Activated T-cell treated with anti-CD3 and anti-CD28 coated beads, Interleukin-2, amount 50 U/mL, for 4 hours (primary cell): ENCODE measurements at places on chromosomes 6 and 20.

GRCh38 chr20:45067558-45067957 lies 33.4 kb downstream of the KCNS1 start:
- DNase-seq = no peak

GRCh38 chr20:16917636-16918035 lies 169.5 kb downstream of the OTOR start:
- no peak for DNase-seq

DNA sequence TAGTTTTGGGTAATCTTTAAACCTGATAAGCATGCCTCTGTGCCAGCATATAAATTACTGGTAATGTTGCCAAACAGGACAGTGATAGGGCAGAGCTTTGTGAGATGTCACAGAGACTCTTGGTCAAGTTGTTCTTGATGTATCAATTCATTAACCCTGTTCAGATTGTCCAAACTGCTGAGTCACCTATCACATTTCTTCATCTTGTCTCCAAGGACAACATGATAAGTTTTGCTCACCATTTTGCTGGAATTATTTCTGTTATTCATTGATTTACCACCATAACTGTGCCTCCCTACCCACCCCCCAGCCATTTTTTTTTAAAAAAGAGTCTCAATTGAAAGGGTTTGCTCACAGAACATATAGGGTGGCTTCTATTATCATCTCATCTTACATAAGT lies 19.5 kb upstream of the GMNN start:
- no peak for DNase-seq

GRCh38 chr6:98823428-98824161 lies 10.8 kb upstream of the POU3F2 start:
- DNase-seq = no peak

DNA sequence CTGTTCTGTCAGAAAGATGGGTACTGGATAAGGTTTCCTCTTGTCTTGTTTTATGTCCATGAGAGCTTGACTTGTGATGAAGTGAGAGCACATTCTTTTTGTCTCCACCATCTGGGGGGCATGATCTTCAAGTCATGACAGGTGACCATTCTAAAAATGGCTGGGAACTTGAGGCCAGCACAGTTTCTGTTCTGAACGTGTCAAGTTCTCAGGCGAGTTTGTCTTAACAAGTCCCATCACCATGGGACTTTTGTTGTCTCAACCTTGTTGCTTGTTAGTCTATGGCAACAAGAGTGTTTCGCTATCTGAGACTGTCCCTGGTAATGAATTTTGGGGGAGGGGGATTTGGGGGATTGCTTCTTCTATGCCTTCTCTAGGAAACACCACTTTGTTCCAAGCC lies 25.6 kb upstream of the ENPP4 start:
- no peak for DNase-seq

- peak; percentile 29 for DNase-seq
These were observed 23.7 kb downstream of the HLA-A start for GRCh38 chr6:29965873-29966601.

DNA sequence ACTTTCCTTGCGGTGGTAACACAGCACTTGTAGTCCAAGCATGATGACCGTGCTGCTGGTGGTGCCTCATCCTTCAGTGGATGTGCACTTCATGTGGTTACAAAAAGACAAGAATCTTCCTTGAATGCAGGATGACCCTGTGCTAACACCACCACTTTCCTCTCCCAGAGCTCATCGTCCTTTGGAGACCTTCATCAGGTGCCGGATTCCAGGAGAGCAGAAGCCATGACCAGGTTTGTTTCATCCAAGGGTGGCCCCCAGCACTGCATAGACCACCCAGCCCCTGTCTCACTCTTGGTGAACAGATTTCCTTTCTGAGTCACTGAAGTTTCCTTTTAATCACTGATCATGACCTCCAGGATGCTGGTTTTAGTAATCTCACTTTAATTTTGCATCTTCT lies 101.2 kb upstream of the SYNDIG1 start:
- DNase-seq = no peak

GRCh38 chr6:169101036-169101805 lies 152.4 kb downstream of the THBS2 start:
- DNase-seq = no peak

- DNase-seq = no peak
These were observed 30.2 kb upstream of the FOXP4 start for GRCh38 chr6:41515995-41516394.

- DNase-seq = no peak
These were observed 329.3 kb upstream of the CITED2 start for GRCh38 chr6:139703780-139704179.

DNA sequence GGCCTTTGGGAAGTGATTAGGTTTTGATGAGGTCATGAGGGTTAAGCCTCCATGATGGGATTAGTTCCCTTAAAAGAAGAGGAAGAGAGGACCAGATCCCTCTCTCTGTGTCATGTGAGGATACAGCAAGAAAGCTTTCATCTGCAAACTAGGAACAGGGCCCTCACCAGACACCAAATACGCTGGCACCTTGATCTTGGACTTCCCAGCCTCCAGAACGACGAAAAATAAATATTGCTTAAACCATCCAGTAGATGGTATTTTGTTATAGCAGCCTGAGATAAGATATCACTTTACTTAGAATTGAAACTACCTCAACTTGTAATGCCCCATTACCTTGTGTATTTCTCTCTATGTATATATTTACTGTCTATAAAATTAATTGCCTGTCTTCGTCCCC lies 65.4 kb upstream of the NNAT start:
- no peak for DNase-seq

GRCh38 chr6:85942844-85943243 lies 300.2 kb upstream of the SYNCRIP start:
- no peak for DNase-seq

DNA sequence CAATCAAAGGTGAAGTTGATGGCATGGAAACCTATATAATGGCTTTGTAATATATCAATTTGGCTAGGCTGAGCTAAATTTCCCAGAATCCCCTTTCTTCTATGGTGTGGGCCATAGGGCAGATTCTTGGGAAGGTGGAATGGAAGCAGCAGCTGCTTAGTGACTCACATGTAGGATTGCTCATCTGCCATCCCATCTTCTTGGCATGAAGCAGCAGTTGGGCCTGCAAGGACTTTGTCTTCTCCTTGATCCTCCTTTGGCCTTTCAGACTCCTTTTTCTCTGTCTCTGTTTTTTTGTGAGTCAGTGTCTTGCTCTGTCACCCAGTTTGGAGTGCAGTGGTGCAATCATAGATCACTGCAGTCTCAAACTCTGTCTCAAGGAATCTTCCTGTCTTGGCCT lies 52.6 kb upstream of the CEP162 start:
- no peak for DNase-seq

DNA sequence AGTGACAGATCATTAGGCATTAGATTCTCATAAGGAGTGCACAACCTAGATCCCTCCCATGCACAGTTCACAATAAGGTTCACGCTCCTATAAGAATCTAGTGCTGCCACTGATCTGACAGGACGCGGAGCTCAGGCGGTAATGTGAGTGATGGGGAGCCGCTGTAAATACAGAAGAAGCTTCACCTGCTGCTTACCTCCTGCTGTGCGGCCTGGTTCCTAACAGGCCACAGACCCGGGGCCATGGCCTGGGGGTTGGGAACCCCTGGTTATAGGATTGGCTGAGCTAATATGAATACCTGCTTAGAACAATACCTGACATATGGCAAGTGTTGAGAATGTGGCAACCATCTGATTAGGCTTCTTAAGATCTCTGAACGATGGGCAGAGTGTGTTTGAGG lies 2.4 kb downstream of the PNPLA1 start:
- no peak for DNase-seq

GRCh38 chr20:4837760-4838159 lies 116.1 kb downstream of the PRND start:
- DNase-seq = no peak

DNA sequence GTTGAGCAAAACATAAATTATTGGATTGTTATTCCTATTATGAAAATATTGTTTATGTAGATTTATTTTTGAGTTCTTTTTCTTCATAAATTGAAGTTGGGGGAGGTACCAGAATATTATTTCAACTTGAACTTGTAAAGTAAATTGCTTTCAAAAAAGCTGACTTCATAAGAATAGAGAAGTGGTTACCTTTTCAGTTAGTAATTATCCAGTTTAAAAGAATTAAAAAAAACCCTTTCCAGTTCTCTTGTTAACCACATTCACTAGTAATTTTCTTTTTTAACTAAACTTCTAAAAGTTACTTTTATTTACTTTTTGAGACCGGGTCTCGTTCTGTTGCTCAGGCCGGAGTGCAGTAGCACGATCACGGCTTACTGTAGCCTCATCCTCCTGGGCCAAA lies 124.3 kb downstream of the CDKAL1 start:
- DNase-seq = no peak

DNA sequence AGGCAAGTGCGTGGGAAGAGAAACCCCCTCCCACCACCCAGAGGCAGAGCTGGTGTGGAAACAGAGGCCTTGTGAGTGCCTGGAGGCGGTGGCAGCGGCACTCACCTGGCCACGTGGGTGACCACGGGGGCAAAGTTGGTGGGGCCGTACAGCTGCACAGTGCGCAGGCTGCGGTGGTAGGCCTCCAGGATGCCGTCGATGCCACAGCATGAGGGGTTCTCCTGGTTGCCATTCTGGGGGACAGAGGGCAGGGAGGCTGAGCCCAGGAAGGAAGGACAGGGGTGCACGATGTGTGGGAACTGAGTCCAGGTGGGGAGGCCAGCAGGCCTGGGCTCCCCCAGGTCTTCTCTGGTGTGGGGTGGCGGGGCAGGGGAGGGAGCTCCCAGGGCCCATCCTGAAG lies 47.7 kb downstream of the RAB44 start:
- no peak for DNase-seq

DNA sequence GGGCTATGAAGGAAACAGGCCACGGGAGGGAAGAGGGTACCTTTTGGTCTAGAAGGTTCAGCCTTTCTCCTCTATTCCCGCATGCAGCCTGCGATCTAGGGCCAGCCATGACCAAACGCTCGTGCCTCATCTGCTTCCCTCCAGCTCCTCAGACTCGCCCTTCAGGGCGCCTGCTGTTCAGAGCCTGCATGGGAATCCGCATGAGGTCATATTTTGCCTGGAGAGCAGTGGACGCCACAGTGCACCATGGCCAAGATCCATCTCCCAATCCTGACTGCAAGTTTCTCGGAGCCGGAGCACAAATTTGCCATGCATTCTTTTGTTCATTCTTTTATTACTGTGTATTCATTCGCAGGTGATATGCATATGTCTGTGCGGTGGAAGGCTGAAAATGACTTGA lies 608.1 kb downstream of the QKI start:
- DNase-seq = no peak

DNA sequence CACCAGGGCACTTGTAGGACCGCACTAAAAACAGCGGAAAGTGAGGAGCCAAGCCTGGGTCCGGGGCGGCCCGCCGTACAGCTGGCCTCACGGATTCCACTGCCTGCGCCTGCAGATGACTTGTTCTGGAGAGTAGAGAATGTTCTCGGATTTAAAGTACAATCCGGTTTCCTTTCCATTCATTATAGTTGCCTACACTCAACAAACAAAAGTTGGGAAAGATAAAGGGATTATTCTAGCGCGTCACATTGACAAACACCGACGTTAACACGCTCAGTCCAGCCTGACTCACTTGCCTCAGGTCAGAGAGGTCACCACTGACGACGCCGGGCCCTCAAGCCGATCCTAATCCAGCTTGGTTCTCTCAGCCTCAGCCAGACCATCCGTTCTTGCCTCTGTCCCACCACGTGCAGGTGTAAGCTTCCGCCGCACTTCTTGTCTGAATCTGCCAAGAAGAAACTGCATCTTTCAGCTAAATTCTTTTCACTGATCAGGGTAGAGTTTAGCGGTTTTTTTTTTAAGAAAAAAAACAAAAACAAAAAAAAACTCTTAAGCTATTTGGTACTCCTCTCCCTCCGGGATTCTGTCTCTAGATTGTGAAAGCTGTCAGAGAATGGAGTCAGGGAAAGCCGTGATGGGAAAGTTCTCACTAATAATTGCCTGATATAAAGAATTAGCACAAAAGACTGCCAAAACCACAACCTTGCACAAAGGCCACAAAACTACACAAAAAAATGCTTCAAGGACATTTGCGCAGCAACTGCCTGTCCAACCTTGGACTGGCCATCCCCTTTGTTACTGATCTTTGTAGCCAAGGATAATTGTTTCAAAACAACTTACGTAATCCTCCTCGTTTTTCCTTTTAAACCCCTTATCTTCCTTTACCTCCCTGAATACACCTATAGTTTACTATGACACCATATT lies 1.1 kb upstream of the PHF10 start:
- peak; percentile 7 for DNase-seq

GRCh38 chr20:59673998-59674445 lies 69.7 kb downstream of the PHACTR3 start:
- no peak for DNase-seq

DNA sequence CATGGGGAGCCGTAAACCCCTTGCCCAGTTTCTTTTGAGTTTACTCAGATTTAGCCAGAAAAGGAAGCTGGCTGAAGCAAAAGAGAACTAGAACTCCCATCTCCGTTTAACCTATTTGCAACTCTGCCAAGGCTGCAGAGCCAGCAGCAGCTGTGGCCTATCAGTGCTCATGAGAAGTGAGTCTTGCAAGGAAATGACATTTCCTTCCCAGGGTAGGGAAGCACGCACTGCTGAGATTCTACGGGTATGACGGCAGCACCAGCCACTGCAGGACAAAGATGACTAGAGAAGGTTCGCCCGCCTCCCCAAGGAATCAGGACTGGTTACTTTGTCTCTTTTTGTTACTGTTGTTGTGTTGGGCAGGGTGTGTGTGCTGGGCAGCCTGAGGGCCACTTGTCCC lies 47.6 kb downstream of the PPP1R3G start:
- no peak for DNase-seq

DNA sequence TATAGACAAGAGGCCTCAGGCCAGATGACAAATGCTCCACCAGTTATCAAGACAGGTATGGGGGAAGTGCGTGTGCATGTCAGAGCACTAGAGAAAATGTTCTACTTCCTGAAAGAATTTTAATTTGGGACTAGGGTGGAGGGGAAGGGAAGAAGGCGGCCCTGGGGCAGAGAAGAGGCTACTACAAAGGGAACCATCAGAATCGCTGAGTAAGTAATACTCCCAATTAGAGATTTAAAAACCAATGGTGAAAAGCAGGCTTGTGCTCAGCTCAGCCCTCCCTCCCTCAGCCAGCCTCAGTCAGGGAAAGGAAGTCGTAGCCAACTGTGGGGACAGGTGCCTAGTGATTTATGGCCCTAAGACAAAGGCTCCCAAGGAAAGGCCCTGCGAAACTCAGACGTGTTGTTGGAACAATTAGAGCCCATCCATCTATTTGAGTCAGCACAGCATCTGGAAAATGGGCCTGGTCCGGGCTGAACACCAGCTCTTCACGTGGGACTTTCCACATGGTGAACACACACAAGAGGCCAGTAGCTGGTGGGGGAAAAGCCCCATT lies 15.0 kb upstream of the MAFB start:
- no peak for DNase-seq

DNA sequence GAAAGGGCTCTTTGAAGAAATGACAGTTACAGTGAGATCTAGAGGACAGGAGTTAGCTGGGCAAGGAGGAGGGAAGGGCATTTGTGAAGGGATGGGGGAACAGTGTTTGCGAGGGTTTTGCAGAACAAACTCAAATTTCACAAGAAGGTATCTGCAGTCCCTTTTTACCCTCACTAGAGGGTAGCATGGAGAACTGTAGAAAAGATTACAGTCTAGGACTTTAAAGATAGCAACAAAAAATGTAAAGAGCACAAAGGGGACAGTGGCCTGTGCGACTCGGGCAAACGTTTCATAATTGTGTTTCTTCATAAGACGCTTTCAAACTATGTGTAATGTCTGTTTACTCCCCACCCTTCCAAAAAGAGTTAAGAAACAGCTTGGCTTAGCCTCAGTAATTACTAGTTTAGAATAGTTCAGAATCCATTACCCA lies 21.2 kb upstream of the ASXL1 start:
- no peak for DNase-seq

GRCh38 chr20:2237059-2237458 lies 58.7 kb upstream of the TGM3 start:
- no peak for DNase-seq
